ENCODE measurements at places on chromosomes 5 and 9.

DNA sequence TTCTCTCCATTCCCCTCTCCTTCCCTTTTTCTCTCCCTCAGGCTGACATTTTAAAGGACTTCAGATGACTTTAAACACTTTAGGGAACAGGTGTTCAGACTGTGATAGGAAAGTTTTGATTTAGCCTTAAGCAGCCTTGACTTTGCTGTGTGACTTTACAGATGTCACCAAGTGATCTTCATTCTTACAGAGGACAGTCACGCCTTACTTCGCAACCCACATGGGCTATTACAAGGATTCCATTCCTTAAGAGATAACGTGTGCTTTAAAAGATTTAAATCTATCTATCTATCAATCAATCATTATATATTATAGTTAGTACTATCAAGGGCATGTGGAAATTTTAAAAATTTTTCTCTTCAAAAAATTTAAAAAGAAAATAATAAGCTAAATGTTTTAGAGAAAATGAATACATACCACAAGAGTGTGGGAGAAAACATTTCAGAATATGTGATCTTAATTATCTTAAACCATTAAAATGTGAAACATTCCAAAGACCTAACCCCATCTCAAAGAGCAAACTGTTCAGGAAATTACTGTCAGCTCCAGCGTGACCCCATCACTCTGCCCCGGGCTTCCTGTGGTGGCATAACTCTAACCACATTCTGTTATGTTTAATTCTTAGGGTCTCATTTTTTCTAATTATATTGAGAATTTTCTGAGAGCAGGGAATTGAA, 530.5 kb downstream of the SEMA5A start:
- no peak for DNase-seq

DNA sequence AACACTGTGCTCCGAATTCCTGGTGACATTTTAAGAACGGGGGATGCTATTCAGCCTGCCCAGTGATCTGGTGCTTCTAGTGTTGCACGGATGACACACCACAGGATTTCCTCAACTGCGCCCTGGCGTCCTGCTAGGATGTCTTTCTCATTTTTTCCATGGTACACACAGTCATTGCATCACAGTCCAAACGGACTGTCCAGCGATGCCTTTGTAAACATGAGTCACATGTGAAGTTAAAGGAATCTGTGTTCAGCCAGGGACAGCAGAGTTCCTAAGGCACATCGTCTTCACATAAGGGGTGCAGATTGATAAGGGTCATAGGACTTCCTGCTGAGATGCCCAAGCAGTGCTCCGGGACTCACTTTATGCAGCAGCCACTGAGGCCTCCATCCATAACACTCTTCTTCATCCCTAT, 9.3 kb upstream of the PTPN3 start:
- DNase-seq = no peak

DNA sequence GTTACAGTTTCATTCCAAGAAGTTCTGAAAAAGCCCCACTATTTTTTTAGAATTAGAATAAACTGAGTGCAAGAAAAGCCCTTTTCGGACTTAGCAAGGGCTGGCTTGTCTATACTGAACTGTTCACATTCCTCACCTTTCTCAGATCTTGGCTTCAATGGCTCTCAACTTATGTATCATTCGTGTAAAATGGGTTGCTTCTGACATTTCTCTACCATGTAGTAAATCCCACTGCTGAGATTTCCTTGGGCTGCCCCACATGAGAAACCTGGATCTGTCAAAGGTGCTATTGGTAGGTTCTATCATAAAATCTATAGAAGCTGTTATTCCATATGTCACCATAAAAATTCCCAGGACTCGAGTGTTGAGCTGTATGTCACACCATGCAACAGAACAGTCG, 454.3 kb downstream of the CTNND2 start:
- no peak for DNase-seq

GRCh38 chr5:109186759-109187158, 223.0 kb downstream of the PJA2 start:
- DNase-seq = no peak

DNA sequence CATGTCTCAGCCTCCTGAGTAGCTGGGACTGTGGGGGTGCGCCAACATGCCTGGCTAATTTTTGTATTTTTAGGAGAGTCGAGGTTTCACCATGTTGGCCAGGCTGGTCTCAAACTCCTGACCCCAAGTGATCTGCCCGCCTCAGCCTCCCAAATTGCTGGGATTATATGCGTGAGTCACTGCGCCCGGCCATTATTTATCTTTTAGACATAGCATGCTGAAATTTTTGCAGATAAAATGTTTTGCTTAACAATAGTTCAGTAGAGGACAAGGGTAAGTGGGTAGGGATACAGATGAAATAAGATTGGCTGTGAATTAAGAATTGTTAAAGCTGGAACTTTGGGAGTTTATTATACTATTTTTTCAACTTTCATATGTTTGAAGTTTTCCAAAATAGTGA, 150.8 kb upstream of the GRHPR start:
- DNase-seq = no peak

- no peak for DNase-seq
These were observed 19.3 kb downstream of the FGF18 start for GRCh38 chr5:171438738-171439137.

DNA sequence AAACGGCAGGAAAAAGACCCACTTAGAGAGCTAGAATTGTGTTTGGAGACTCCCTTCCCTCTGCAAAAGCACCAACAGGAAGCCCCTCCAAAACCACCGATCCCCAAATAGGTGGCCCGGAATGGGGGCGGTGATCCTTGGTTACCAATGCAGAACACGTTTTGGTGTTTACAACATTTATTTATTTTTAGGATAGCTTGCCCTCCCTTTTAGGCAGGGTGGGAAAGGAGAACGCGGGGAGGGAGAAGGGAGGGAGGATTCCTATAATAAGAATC, 579 bp upstream of the NTRK2 start:
- DNase-seq = no peak

Measured in RWPE2 (cell line).